ENCODE measurements at places on chromosomes 11 and 22.

GRCh38 chr22:17266251-17266971 is 47.2 kb upstream of the ADA2 start:
- no peak for DNase-seq

DNA sequence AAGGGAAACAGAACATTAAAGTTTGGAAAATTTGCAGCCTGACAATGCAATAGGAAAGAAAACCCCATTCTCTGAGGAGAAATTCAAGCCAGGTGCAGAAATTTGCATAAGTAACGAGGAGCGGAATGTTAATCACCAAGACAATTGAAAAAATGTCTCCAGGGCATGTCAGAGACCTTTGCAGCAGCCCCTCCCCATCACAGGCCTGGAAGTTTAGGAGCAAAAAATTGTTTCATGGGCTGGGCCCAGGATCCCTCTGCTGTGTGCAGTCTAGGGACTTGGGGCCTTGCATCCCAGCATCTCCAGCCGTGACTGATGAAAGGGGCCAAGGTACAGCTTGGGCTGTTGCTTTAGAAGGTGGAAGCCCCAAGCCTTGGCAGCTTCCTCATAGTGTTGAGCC is 780.2 kb downstream of the LRRC4C start:
- DNase-seq, result no peak

DNA sequence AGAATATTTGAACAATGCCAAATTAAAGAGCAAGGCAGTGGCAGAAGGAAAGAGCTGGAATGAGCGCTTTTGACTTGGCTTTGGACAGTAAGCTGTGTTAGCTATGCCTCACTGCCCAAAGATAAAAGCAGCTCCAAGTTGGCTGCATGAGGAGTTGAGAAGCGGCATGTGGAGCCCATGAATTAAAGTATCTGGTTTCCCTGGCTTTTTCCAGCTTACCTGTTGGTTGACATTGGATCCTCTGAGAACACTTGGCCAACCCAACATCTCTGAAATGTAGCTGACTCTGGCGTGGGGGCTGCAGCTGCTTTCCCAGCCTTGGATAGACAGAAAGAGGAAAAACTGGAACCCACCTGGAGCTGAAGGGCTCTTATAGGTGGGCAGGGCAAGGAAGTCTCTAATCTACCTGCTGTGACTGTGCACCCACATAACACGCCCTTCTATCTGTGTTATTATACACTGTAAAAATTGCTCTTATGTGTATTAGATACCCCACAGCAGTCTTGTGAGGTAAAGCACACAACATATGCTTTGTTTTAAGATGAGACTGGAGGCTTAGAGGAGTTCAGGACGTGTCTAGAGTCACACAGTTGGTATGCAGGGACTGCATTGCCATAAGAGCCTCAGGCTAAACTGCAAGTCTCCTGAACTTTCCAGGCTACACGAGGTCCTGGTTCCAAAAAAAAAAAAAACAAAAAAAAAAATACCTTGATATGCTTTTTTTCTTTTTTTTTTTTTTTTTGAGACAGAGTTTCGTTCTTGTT is 5.8 kb downstream of the UBASH3B start:
- DNase-seq, result no peak

DNA sequence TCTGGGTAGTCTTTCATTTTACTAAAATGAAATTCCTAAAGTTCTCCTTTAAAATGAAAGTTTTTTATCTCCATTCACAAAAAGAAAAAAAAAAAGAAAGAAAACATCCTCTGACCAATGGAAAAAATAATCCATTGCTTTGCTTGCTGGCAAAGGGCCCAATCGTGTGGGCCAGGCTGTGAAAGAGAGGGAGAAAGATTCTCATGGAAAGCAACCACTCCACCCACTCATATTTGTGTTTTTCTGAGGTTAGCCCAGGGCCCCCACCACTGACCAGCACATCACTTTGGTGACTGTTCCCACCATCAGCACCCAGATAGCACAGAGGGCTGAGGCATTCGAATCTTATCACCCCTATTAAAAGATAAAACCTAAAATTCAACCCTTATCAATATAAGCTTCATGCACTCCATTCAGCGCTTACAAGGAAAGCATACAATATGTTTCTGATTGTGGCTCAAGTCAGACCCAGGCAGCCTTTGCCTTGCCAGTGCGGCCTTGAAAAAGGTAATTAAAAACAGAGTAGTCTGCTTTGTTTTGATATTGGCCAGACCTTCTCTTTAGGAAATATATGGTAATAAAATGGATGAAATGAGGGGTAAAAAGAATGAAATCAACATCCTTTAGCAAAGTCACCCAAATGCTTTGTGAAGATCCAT is 192.8 kb downstream of the ETS1 start:
- no peak for DNase-seq

GRCh38 chr22:29342577-29343312 is 27.2 kb upstream of the RASL10A start:
- no peak for DNase-seq

DNA sequence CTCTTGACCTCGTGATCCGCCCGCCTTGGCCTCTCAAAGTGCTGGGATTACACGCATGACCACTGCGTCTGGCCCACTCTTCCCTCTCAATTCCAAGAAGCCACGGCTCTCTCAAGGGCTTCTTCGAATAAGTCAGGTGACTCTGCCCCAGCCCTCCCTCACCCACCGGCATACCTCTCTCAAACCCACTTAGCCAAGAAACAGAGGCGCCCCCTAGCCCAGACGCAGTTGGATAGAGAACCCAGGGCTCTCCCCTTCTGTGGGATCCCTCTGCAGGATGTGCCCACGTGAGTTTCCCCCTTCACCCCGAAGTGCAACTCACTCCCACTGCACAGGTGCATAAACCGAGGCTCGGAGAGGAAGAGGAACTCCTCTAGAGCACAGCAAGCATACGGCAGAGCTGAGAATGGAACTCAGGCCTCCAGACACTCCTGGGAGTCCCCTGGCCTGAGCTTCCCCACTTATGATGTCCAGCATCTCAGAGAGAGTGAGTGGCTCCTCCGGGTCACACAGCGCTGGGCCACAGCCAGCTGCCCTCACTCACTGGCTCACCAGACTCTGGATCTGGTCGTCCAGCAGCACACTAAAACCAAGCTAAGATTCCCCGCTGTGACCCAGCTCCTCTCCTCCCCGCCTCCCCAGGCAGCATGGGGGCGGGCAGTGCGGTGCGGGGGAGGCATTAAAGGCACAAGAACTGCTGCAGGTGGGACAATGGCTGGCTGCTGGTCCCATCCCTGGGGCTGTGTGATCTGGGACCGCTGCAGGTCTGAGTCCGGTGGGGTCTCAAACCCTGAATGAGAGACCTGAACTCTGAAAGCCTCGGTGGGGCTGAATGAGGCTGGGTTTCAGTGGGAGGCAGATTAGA is 16.8 kb upstream of the RGL4 start:
- DNase-seq, result no peak

GRCh38 chr11:58928107-58928499 is 11.2 kb upstream of the GLYATL1 start:
- DNase-seq, result no peak

GRCh38 chr11:68503792-68504191 is 43.2 kb downstream of the PPP6R3 start:
- no peak for DNase-seq

DNA sequence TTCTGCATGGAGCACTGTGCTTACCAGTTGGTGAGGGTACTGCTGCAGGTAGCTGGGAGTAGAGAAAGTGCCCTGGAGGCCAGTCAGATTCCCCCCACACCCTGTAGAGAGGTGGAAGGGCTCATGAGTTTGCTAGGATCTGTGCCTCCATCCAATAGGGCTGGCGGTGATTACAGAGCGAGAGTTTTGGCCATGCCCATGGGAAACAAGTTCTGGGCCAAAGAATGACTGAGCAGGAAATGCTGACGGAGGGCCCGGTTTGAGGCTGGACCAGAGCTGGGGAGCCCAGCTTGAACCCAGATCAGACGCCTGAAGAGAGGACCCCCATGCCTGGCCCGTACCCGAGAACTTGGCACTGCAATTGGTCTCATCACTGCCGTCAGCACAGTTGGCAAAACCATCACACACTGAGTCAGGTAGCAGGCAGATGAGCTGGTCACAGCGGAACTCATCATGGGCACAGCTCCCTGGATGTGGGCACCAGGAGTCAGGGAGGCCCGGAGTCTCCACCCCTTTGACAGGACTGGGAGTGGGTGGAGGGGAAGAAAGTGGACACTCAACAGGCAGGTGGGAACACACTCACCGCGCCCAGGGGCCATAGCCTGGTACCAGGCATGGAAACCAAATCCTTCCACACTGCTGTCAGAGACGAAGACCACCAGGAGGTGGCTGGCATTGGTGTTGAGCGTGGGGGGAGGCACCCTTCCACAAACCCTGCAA is 2.1 kb downstream of the MFRP start:
- no peak for DNase-seq

- DNase-seq, result no peak
Measured at GRCh38 chr11:69251057-69251393, 42.9 kb upstream of the MYEOV start.

GRCh38 chr11:44952500-44953260 is 2.0 kb upstream of the TP53I11 start:
- no peak for DNase-seq

DNA sequence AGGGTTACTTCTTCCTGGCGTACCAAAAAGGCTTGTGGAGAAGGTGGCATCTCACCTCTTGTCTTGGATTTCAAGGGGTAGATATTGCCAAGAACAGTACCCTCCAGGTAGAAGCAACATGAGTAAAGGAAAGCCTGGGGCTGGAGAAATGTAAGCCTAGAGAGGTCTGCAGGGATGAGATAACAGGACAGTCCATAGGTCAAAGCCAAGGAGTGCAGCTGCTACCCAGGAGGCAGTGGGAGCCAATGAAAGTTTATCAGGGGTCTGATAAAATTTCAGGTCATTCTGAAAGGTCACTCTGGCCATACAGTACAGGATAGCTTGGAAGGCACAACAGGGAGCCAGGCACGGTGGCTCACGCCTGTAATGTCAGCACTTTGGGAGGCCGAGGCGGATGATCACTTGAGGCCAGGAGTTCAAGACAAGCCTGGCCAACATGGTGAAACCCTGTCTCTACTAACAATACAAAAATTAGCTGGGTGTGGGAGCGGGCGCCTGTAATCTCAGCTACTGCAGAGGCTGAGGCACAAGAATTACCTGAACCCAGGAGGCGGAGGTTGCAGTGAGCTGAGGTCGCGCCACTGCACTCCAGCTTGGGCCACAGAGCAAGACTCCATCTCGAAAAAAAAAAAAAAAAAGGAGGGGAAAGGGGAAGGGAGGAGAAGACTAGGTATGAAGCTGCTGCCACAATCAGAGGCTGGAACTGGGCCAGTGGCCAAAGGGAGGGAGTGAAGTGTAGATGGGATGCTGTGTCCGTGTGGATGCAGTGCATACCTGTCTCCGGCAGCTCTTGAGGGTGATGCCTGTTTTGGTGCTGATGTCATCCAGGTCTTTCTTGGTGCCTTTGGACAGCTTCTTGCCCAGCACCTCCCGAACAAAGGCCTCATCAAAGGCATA is 1.2 kb downstream of the FIBP start:
- no peak for DNase-seq

DNA sequence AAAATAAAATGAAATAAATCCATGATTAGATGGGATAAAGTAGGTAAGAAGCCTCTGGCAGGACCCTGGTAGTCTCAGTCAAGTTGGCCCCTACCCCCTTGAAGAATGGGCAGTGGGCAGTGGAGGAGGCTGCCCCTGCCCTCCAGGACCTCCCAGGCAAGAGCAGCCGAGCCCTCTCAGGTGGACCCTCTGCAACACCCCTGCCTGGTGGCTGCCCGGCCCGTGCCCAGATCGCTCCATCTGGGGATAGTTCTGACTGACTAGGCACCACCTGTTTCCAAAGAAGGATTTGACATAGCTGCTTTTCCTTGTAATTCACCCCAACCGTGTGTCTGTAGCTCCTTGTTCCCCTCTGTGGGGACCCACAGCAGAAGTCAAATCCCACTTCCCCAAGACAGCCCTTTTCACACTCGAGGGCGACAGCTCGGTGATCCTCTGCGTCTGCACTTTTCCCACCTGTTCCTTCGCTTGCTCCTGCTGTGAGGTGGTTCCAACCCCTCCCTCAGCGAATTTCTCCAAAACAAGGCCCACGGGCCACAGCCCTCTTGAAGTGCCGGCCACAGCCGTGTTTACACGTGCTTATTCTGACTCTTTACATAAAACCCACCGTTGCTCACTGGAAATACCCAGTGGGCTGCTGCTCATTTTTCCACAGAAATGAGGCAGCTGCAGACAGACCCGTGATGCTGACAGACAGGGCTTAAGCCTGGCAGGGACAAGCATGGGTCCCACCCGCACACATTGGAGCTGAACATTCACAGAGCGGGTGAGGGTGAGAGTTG is 5.5 kb upstream of the TMPRSS13 start:
- DNase-seq, result no peak
